Peyer's patch (tissue), 4 donors: ENCODE measurements at places on chromosomes 16 and 17. TPM values are rescaled to one million over a fixed set of nuclear protein-coding genes. Genes with fewer than 3 reads are reported as not detected.

The PRR35 gene
- not detected for total RNA-seq

The RBFOX1 gene
- total RNA-seq, result not detected

- H3K36me3 ChIP-seq, result no peaks in the 10 kb centered on the region
- H3K27me3 ChIP-seq, result no peaks in the 10 kb centered on the region
- peak overlapping the region; percentile 25 for H3K27ac ChIP-seq
- H3K4me1 ChIP-seq, result peaks cover 12% of the 10 kb centered on the region
Measured at GRCh38 chr17:83203073-83203471, 123.7 kb downstream of the METRNL start.

The ODAD4 gene
- total RNA-seq, result not detected

- no peaks in the 10 kb centered on the region for H3K27me3 ChIP-seq
- no peak overlapping the region for H3K27ac ChIP-seq
- no peaks in the 10 kb centered on the region for H3K4me1 ChIP-seq
- H3K36me3 ChIP-seq, result no peaks in the 10 kb centered on the region
- DNase-seq, result no peak
- no peak overlapping the region for H3K4me3 ChIP-seq
Measured at GRCh38 chr17:14833201-14833785, 431.8 kb downstream of the PMP22 start.

The NXPH3 gene
- 0.94 TPM for total RNA-seq

The SLFN5 gene
- total RNA-seq, result 14.7 TPM

The DBF4B gene
- 4.9 TPM for total RNA-seq

DNA sequence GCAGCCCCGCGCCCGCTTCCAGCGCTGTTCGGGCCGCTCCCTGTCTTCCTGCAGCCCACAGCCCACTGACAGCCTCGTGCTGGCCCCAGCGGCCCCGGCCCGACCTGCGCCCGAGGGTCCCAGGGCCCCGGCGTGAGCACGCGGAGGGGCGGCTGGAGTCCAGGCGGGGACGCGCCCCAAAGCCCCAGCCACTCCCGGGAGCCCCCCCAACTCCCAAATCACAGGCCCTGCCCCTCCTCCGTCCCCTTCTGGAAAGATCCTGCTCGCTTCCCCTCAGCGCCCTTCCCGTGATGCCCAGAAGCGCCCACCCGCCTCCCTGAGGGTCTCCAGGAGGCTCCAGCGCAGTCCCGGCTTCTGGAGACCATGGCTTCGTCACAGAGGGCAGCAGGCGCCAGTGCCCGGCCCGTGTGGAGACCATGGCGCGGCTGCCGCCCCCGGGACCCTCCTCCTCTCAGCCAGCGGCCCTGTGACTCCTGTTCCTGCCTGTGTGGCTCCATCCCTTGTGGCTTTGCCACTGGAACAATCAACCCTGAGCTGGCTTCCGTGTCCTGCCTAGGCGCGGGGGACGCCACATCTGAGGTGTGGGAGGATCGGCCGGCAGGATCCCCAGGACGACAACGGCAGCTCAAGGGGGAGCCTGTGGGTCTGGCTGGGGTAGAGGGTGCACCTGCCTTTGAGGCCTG, 3.9 kb downstream of the UTS2R start:
- H3K27ac ChIP-seq, result no peak overlapping the region
- H3K36me3 ChIP-seq, result no peaks in the 10 kb centered on the region
- peaks cover 17% of the 10 kb centered on the region for H3K4me1 ChIP-seq
- H3K4me3 ChIP-seq, result no peak overlapping the region

- H3K4me3 ChIP-seq, result no peak overlapping the region
- no peak for DNase-seq
- no peaks in the 10 kb centered on the region for H3K27me3 ChIP-seq
- no peaks in the 10 kb centered on the region for H3K4me1 ChIP-seq
Measured at GRCh38 chr17:41116297-41116696, 1.9 kb downstream of the KRTAP4-11 start.

- no peak for DNase-seq
- no peak overlapping the region for H3K4me3 ChIP-seq
- no peaks in the 10 kb centered on the region for H3K4me1 ChIP-seq
- no peak overlapping the region for H3K27ac ChIP-seq
Measured at GRCh38 chr17:48374650-48375230, 55.3 kb downstream of the SKAP1 start.

The CES5A gene
- total RNA-seq, result not detected

GRCh38 chr17:7060165-7060891, 16.4 kb upstream of the SLC16A11 start:
- H3K4me3 ChIP-seq, result no peak overlapping the region
- H3K4me1 ChIP-seq, result no peaks in the 10 kb centered on the region
- DNase-seq, result no peak

The PITPNM3 gene
- 2.1 TPM for total RNA-seq

GRCh38 chr16:521381-522210, 5.9 kb upstream of the CAPN15 start:
- DNase-seq, result peak; percentile 85
- no peak overlapping the region for H3K4me3 ChIP-seq
- H3K4me1 ChIP-seq, result peaks cover 36% of the 10 kb centered on the region
- peaks cover 4% of the 10 kb centered on the region for H3K36me3 ChIP-seq

The KRTAP17-1 gene
- not detected for total RNA-seq

The NPIPA8 gene
- not detected for total RNA-seq

DNA sequence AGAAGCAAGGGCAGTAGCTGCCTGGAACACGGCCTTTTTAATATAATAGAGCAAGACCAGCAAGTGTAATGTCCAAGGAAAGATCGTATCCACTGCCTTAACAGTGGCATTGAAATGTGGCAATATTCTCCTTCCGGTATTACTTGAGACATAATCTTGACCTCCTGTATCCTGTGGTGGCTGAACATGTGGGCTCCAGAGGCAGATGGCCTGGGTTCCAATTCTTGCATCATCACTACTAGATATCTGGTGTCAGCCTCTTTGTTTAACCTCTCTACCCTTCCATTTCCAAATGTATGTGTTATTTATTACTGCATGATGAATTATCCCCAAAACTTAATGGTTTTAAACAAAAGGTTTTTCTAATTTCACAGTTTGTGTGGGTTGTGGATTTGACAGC, 3.5 kb upstream of the CDYL2 start:
- no peak overlapping the region for H3K27ac ChIP-seq
- H3K36me3 ChIP-seq, result no peaks in the 10 kb centered on the region
- no peaks in the 10 kb centered on the region for H3K27me3 ChIP-seq
- no peak for DNase-seq

GRCh38 chr17:66898536-66898935, 63.6 kb downstream of the CACNG5 start:
- H3K27ac ChIP-seq, result no peak overlapping the region
- H3K27me3 ChIP-seq, result no peaks in the 10 kb centered on the region
- H3K4me1 ChIP-seq, result no peaks in the 10 kb centered on the region
- no peak overlapping the region for H3K4me3 ChIP-seq
- H3K36me3 ChIP-seq, result no peaks in the 10 kb centered on the region
- no peak for DNase-seq

DNA sequence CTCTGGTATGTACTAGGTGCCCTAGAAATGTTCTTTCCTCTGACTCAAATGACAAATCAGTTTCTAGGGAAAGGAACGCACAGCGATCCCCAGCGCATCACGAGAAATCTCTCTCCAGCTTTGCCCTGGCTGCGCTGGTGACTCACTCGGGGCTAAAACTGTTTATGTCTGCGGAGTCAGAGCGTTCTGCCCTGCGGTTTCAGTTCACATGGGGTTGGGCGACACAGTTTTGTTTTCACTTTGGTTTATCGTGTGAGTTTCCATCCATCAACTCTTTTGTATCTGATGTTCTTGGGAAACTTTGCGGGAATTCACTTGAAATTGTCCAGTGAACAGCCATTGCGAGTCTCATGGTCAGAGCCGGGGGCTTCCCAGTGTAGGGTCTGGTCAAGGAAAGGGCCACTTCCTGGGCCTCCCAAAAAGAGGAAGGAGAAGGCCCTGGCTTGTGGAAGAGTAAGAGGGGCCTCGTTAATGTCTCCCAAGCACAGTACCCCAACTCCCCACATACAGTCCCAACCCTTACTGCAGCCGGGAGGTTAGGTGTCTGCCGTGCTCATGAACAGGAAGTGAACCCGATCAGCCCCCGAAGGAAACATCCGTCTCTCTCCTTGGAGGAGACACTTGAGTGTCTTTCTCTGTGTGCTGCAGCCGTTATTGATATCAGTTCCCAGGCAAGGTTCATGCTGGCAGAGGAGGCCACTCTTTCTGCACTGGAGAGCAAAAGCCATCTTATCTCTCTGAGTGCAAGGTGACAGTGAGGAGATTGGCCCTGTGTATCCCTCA, 643.2 kb downstream of the WWOX start:
- H3K27ac ChIP-seq, result peak overlapping the region; percentile 88
- H3K27me3 ChIP-seq, result no peaks in the 10 kb centered on the region
- H3K4me1 ChIP-seq, result no peaks in the 10 kb centered on the region
- DNase-seq, result peak; percentile 71
- H3K36me3 ChIP-seq, result no peaks in the 10 kb centered on the region

DNA sequence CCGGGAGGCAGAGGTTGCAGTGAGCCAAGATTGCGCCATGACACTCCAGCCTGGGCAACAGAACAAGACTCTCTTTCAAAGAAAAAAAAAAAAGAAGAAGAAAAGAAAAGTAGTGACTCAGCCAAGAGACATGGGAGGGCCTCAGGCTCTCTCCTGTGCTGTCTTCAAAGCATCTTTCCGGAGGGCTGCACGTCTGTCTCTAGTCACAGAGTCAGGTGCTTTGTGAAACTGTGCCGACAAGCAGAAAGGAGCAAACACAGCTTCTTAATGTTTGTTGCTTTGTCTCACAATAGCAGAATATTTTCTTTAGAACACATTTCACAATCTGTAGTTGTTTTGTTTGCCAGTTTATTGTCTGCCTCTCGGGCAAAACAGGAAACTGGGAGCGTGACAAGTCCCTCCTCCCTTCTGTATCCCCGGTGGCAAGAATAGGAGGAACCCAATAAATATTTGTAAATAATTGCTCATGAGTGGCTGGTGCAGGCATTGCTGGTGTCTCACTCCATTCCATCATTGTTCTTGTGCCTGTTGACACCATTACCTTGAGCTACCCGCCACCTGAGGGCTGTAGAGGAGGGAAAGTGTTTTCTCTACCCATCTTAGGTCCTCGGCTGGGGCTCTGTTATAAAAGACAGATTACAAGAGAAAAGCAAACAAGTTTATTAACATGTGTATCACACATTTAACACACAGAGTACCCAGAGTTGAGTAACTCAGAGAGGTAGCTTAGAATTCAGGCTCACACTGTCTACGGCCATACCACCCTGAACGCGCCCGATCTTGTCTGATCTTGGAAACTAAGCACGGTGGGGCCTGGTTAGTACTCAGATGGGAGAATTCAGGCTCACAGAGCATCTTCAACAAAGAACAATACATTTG, 5.5 kb downstream of the GAST start:
- no peaks in the 10 kb centered on the region for H3K27me3 ChIP-seq
- no peak overlapping the region for H3K27ac ChIP-seq
- no peak for DNase-seq

DNA sequence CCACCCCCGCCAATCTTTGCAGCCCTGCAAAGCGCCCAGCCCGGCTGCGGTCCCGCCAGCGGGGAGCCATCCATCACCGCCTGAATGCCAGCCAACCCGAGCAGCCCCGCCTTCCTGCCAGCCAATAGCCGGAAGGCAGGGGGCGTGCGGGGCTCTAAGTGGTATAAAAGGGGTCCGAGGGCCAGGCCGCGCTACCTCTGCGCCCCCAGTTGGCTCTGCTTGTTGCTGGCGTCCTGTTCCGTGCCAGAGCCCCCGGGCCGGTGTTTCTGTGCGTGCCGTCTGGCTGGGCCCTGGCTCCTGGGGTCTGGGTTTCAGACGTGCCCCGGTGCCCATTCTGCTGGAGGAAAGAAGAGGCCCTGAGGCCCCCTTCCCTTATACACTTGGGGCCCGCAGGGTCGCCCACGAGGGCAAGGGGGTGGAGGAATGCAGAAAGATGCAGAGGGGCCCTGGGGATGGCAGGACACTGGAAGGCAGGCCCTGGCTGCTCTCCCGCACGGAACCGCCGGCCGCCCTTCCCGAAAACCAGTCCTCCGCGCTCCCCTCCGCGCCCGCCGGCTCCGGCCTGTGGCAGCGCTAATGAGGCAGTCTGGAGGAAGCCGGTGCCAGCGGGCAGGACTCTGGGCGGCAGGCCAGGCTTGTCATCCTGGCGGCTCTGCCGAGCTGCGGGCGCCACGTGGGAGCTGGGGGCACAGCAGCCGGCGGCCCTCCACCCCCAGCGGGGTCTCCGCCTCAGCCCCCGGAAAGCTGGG, 14.0 kb downstream of the COPZ2 start:
- peak overlapping the region; percentile 49 for H3K4me3 ChIP-seq
- peak; percentile 59 for DNase-seq
- H3K27ac ChIP-seq, result peak overlapping the region; percentile 63
- peaks cover 11% of the 10 kb centered on the region for H3K27me3 ChIP-seq
- H3K4me1 ChIP-seq, result peaks cover 37% of the 10 kb centered on the region

GRCh38 chr17:50830994-50831393, 4.4 kb upstream of the WFIKKN2 start:
- no peak overlapping the region for H3K4me3 ChIP-seq
- no peak overlapping the region for H3K27ac ChIP-seq
- DNase-seq, result no peak
- no peaks in the 10 kb centered on the region for H3K4me1 ChIP-seq

GRCh38 chr16:72977127-72977526, 70.8 kb downstream of the ZFHX3 start:
- H3K27me3 ChIP-seq, result no peaks in the 10 kb centered on the region
- H3K4me1 ChIP-seq, result no peaks in the 10 kb centered on the region
- H3K4me3 ChIP-seq, result no peak overlapping the region
- no peak overlapping the region for H3K27ac ChIP-seq
- H3K36me3 ChIP-seq, result no peaks in the 10 kb centered on the region
- no peak for DNase-seq

The CNGB1 gene
- total RNA-seq, result not detected

DNA sequence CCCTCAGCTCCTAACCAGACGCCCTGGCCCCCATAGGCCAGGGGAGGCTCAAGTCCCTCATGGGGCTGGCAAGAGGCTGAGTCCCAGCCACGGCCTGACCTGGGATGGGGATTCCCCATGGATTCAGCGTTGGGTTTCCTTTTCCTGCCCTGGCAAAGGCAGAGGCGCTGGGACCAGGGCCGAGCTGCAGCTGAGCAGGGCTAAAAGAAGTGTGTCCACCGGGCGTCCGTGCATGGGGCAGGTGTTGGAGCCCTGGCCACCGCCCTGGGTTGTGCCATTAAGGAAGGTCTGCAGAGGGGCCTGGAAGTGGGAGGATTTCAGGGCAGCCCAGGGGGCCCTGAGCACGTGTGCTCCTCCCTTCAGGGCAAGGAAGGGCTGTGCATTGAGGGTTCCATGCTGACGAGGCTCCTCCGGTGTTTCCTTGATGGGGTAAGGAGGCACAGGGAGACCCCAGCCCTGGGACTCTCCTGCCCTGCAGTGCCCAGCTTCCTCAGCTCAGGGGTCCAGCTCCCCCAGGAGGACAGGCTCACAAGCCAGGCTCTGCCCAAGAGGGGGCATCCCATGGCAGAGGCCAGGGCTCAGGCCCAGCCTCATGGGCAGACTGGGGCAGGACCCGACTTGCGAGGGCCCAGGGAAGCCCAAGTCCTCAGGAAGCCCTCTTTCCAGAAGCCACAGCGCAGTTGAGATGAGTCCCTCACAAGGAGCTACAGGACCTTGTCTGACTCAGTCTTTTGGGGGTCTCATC, 10.1 kb downstream of the TBC1D26 start:
- no peaks in the 10 kb centered on the region for H3K36me3 ChIP-seq
- no peaks in the 10 kb centered on the region for H3K4me1 ChIP-seq
- no peak overlapping the region for H3K27ac ChIP-seq
- DNase-seq, result no peak
- H3K27me3 ChIP-seq, result no peaks in the 10 kb centered on the region
